ENCODE measurements at places on chromosomes 7 and 10. TPM values are rescaled to one million over a fixed set of nuclear protein-coding genes. Genes with fewer than 3 reads are reported as not detected.
A peak's percentile ranks its signal among the peaks of the same experiment; 100 is the strongest.

MOGAT3 gene
- total RNA-seq, result not detected

DNA sequence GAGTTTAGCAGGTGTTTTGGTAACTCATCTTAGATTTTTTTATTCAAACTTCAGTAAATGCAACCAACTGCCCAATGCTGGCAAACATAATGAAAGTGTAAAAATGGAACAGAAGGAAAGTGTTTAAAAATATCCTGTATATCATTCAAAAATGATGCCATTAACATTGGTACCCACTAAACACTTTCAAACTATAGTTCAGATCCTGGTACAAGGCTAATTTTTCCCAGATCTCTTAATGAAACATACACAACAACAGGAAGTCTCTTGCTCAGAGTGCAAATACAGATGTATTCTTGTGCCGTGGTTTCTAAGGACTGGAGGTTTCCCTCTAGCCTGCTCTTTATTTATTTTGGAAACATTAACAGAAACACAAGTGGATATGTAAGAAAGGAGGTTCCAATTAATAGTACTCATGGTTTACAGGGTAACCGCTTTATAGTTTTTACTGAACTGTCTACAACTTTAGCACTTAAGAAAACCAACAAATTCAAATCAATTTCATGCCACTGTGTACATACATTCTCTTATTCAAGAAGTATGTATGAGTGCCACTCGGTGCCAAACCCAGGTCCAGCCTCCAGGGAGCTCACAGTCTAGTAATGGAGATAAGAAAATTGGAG is 176.0 kb upstream of the AKR1E2 start:
- peak; percentile 92 for DNase-seq
- H3K4me1 ChIP-seq, result peaks cover 35% of the 10 kb centered on the region
- H3K4me3 ChIP-seq, result no peak overlapping the region
- H3K27me3 ChIP-seq, result no peaks in the 10 kb centered on the region
- H3K27ac ChIP-seq, result peak overlapping the region; percentile 4
- no peaks in the 10 kb centered on the region for H3K36me3 ChIP-seq

GRCh38 chr10:49593998-49594397 is 16.1 kb upstream of the SLC18A3 start:
- no peak for DNase-seq
- H3K27ac ChIP-seq, result no peak overlapping the region
- no peaks in the 10 kb centered on the region for H3K27me3 ChIP-seq
- H3K36me3 ChIP-seq, result no peaks in the 10 kb centered on the region
- no peak overlapping the region for H3K4me3 ChIP-seq
- peaks cover 3% of the 10 kb centered on the region for H3K4me1 ChIP-seq

ANXA8 gene
- total RNA-seq, result not detected

- H3K27ac ChIP-seq, result peak overlapping the region; percentile 20
- DNase-seq, result peak; percentile 89
- H3K36me3 ChIP-seq, result peaks cover 3% of the 10 kb centered on the region
- no peaks in the 10 kb centered on the region for H3K27me3 ChIP-seq
- H3K4me3 ChIP-seq, result no peak overlapping the region
- peaks cover 13% of the 10 kb centered on the region for H3K4me1 ChIP-seq
These were observed 18.3 kb upstream of the HBP1 start for GRCh38 chr7:107150375-107151073.

C10orf62 gene
- not detected for total RNA-seq

DNA sequence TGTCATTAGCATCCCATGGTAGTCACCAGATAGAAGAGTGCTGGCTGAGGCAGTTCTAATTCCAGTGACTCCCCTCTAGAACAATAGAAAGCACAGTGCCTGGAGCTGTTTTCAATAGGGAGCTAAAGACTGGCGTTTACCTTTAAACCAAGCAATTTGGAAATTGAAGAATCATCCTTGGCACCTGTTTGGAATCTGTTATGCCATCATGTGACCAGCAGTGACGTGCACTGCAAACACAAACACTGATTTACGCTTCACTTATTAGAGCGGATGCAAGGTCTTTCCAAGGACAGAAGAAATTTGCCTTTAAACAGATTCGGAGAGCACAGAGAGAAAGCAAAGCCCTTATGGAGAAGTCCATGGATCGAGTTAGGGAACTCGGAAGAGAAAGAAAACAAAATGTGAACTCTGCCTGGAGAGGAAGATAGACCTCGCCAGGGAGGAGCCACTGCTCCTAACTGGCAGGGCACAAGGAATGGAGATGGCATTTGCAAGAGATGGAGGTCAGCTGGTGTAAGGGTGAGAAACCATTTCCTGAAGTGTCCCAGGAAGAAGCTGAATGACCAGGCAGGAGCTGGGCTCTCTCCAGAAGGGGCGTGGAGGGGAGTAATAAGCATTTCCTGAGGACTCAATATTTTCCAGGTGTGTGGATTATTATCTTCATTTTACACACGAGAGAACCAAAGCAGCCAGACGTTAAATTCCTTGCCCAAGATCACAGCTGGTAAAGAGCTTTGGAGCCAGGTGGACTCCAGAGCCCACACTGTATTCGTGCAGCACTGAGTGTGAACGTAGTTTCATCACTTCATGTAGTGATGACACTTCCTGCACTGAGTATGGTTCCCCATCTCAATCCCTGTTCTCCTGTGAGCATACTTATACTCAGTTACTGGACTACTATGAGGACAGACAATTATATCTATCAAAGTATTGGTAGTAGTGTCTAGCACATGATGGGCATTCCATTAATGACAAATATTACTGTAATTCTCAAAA is 97.7 kb downstream of the CUBN start:
- no peak overlapping the region for H3K4me3 ChIP-seq
- DNase-seq, result no peak
- H3K36me3 ChIP-seq, result no peaks in the 10 kb centered on the region
- no peak overlapping the region for H3K27ac ChIP-seq

DNA sequence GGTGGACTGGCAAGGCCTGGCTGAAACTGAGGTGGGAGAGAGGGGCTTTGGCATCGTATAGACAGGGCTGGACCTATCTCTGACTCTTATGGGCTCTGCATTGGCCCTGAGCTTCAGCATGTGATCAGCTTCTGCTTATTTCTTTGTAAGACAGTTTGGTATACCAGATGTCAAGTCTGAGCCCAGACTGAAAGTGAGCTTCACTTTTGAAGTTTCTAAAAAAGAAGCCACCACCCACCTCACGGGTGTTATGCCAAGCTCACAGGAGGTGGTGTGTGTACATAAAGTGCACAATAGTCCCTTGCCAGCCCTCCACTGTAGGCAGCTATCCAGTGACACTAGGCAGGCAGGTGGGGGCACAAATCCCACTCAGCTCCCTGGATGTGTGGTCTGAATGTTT is 68.7 kb upstream of the SEPHS1 start:
- H3K27ac ChIP-seq, result no peak overlapping the region
- peaks cover 7% of the 10 kb centered on the region for H3K27me3 ChIP-seq
- no peak for DNase-seq
- no peak overlapping the region for H3K4me3 ChIP-seq
- no peaks in the 10 kb centered on the region for H3K4me1 ChIP-seq

DNA sequence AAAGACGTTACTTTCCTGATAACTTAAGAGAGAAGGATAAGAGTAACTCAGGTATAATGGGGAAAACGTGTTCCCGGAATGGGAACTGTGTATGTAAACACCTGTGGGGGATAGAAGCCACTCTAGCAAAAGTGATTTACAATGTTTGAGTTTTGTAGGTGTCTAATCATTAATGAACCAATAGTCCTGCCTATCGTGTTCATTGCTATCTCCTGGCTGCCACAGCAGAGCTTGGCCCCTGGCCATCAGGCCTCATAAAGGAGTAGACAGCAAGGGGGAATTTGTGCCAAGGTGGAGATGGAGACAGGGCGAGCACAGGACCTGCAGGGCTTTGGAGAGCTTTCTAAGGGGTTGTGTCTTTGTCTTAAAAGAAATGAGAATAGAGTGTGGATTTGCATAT is 102.1 kb downstream of the GAD2 start:
- H3K27me3 ChIP-seq, result no peaks in the 10 kb centered on the region
- DNase-seq, result no peak
- no peak overlapping the region for H3K27ac ChIP-seq
- no peaks in the 10 kb centered on the region for H3K36me3 ChIP-seq
- H3K4me3 ChIP-seq, result no peak overlapping the region
- no peaks in the 10 kb centered on the region for H3K4me1 ChIP-seq

FKBP9 gene
- total RNA-seq, result 124 TPM

DNA sequence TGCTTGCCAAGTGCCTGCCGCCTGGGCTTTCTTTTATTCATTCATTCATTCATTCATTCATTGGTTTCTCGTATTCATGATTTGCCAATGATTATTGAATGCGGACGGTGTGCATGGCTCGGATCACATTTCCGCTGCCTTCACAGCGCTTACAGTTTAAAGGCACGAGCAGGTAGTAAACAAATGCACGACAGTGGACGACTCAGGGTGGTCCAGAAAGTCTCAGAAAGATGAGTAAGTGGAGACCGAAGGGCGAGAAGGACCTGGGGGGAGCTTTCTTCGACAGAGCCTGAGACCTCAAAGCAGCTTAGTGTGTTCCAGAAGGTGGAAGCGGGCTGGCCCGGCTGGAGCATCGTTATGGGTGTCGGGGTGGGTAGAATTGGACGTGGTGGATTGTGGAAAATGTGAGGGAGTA is 506 bp downstream of the MCM10 start:
- H3K36me3 ChIP-seq, result no peaks in the 10 kb centered on the region
- peaks cover 13% of the 10 kb centered on the region for H3K4me1 ChIP-seq
- H3K27ac ChIP-seq, result peak overlapping the region; percentile 52
- H3K4me3 ChIP-seq, result peak overlapping the region; percentile 93

GRCh38 chr10:24303522-24304310 is 94.8 kb downstream of the KIAA1217 start:
- H3K27me3 ChIP-seq, result no peaks in the 10 kb centered on the region
- no peak overlapping the region for H3K4me3 ChIP-seq
- DNase-seq, result no peak
- no peaks in the 10 kb centered on the region for H3K36me3 ChIP-seq
- H3K27ac ChIP-seq, result no peak overlapping the region

CPED1 gene
- total RNA-seq, result 0.22 TPM
